Skin of body (tissue), 3 donors: ENCODE measurements at places on chromosomes 5 and 9.

- peak; percentile 19 for DNase-seq
These were observed 14.2 kb upstream of the AGGF1 start for GRCh38 chr5:77015938-77016569.

- no peak for DNase-seq
These were observed 14.9 kb downstream of the LHFPL2 start for GRCh38 chr5:78633700-78634099.

DNA sequence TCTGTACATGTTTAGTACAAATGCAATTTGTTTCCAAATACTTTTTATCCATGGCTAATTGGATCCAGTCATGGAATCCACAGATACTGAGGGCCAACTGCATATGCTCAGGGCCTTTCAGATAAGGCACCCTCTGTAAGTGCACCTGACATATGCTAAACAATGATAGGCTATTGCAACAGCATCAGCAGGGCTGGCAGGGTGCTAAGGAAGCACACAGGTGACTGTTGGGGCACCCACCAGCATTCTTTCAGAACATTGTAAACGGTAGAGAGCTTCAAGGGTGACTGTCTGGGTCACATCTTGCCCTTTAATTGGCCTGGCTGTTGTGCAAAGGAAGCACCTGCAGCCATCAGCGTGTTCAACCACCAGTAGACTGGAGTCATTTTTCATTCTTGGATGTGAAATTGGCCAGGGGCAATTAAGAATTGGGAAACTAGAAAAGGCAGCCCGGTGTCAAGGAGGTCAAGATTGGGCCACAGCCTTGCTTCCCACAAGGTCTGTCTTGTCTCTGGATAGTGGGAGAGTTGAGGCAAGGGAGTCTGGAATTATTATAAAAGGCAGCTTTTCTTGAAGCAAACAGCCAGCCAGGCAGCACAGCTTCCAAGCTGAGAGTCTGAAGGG lies 129.3 kb upstream of the RAI14 start:
- DNase-seq, result no peak

- no peak for DNase-seq
These were observed 31.9 kb downstream of the FAM240B start for GRCh38 chr9:38687992-38688391.

GRCh38 chr9:77601476-77602099 lies 46.5 kb downstream of the GNA14 start:
- DNase-seq, result no peak

- DNase-seq, result no peak
These were observed 1075.2 kb upstream of the SEMA6A start for GRCh38 chr5:117649821-117650220.

DNA sequence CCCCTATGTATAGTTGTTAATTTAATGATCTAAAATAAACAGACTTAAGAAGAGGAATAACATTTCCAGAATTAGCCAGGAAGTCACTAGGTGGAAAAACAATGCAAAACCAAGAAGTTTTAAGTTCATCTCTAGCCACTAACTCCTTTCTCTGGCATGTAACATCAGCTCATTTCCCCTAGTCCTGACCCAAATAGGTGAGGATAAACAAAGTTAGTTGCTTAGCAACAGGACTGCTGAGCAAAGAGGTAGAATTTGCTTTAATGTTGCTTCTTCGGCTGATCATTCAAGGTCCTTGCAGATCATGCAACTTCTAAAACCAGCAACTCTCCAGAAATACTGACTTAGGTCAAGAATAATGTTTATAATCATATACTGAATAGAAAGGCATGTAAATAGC lies 675.8 kb downstream of the CETN3 start:
- DNase-seq, result no peak

DNA sequence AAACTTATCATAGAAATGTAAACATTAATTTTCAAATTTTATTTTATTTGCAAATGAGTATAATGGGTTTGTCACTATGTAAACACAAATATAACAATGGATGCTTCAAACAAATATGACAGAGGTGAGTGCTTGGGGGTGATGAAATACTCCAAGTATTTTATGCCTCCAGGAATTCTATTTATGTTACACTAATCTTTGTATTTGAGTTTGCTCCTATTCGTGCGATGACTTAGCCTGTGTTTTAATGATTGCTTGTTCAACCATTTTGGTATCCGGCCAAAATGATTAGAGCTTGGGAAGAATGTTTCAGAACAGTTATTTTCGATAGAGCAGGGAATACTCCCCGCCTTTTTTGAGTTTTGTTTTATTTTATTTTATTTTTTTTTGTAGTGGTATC lies 5.0 kb downstream of the DMRT2 start:
- no peak for DNase-seq

GRCh38 chr5:127101533-127101932 lies 28.2 kb upstream of the C5orf63 start:
- no peak for DNase-seq

GRCh38 chr9:111005746-111006470 lies 32.4 kb downstream of the LPAR1 start:
- no peak for DNase-seq

DNA sequence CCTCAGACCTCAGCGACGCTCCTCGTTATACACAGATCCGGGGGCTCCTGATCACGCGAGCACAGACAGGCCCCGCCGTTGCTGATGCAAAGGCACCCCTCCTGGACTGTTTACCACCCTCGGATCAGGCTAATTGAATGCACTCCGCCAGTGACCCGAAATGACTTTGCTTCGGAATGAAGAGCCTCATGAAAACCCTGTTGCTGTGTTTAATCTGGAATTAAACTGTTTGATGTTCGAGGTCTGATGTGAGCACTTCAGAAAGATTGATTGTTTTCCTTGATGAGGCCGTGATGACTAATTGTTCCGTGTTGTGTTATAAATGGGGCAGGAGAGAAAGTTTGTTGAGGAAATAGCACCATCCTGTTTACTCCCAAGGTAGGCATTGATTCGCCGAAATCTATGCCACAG lies 190.5 kb upstream of the PPP1R26 start:
- DNase-seq, result no peak

DNA sequence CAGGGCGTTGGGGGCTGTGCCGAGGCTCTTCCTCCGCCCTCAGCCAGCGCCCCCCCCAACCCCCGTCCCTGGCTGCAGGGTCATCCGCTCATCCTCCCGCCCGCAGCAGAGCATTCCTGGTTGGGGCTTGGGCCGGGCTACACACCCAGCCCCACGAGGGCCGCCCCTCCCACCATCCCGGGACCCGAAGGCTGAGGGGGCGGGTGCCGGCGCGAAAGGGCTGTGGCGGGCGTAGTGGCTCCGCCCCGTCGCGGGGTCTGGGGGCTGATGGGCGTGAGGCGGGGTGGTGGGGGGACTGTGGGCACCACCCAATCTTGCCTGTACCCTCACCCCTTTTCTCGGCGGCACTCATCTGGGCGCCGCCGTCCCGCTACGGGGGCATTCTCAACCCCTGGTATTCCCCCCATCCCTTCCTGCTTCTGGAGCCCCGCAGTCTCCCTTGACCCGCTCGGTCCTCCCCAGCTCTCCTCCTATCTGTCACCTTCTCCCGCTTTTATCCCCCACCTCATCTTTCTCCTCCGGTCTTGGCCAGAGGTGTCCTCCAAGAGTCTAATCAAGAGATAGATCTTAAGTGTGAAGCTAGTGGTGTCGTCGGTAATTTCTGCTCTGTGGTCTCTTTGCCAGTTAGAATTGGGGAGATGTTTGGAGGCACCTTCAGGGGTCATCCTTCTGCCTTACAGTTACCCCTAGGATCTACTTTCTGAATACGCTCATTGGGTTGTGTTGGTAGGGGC lies 1.6 kb downstream of the FER start:
- peak; percentile 77 for DNase-seq

DNA sequence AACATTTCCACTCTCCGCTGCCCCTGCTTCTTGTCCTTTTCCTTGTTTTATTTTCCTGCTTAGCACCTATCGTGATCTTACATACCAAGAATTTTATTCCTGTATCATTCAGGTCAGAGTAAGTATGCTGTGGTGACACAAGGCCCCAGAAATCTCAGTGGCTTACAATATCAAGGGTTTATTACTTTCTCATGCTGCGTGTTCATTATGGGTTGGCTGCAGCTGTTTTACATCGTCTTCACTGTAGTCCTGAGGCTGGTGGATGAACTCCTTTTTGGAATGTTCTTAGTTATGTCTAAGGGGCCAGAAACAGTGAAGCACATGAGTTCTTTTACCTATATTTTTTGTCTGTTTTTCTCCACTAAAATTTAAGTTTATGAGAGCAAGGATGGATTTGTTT lies 51.2 kb downstream of the FCHO2 start:
- DNase-seq, result no peak

DNA sequence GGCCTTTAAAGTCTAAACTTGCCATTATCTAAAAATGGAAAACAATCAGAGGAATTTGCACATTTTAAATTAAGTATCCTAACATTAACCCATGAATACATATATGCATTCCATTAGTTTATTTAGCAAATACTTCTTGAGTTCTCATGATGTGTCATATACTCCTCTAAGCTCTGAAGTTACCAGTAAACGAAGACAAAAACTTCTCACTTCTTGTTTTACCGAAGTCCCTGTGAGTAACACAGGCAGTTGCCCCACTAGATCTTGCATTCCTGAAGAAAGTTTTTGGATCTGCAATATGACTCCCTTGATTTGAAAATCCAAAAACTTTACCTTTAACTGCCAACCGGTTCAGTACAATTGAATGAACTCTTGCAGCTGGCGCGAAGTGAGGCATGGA lies 439.0 kb upstream of the MPDZ start:
- no peak for DNase-seq

DNA sequence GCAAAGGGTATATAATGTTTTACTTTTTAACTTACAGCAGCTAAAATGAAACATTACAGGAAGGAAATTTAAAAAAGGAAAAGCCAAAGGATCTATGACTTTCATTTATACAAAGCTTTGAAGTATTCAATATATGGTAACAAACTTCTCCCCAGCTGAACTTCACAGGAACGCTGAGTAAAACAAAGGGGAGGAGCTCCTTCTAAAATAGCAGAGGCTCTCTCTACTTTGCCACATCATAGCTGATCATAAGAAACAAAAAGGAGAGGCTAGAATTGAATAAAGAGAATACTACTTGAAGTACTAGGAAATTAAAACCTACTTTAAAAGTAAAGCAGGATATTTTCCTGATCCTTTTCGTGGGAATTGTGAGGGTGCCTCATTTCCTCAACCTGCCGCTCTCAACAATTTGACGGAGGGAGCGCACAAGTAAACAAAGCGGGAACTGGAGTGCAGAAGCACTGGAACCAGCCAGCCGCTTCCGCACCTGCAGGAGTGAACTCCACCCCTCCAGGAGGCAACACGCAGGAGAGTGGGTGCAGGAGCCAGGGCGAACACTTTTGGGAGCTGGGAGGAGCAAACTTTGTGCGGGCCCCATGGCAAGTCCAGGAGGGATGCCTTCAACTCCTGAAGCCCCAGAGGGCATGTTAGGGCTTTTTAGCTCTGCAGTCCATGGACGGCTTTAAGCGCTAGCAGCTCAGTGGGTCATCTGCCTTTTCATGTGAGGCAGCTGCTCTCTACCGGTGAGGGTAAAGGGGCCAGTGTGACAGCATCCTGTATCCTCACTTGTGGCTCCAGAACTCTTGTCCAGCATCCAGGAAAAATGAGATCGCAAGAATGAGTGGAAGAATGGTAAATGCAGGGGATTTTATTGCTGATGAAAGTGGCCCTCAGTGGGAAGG lies 757.4 kb downstream of the PTPRD start:
- DNase-seq, result no peak

- no peak for DNase-seq
These were observed 34.7 kb upstream of the IDNK start for GRCh38 chr9:83588256-83588655.

- no peak for DNase-seq
These were observed 27.1 kb upstream of the IL33 start for GRCh38 chr9:6188466-6188865.

GRCh38 chr9:27784847-27785713 lies 211.8 kb upstream of the C9orf72 start:
- DNase-seq, result no peak

DNA sequence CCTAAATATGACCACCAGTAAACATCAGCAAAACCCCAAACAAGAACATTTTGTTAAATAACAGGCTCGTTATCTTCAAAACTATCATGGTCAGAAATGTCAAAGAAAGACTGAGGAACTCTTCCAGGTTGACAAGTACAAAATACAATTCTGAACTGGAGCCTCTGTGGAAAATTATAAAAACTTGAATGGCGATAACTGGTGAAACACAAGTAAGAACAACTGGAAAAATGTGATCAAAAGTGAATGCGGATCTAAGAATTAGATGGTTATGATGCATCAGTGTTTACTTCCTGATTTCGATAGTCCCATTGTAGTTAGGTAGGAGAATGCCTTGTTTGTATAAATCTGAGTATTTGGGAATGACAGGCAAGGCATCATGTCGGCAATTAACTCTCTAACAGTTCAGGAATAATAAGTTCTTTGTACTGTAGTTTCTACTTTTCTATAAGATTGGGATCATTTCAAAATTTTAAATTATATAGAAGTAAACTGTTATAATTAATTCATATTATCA lies 740.2 kb upstream of the DMAC1 start:
- DNase-seq, result no peak

GRCh38 chr5:157189223-157189622 lies 8.6 kb downstream of the ITK start:
- DNase-seq, result no peak

- DNase-seq, result peak; percentile 51
These were observed 250.8 kb upstream of the KLF4 start for GRCh38 chr9:107740088-107740980.

DNA sequence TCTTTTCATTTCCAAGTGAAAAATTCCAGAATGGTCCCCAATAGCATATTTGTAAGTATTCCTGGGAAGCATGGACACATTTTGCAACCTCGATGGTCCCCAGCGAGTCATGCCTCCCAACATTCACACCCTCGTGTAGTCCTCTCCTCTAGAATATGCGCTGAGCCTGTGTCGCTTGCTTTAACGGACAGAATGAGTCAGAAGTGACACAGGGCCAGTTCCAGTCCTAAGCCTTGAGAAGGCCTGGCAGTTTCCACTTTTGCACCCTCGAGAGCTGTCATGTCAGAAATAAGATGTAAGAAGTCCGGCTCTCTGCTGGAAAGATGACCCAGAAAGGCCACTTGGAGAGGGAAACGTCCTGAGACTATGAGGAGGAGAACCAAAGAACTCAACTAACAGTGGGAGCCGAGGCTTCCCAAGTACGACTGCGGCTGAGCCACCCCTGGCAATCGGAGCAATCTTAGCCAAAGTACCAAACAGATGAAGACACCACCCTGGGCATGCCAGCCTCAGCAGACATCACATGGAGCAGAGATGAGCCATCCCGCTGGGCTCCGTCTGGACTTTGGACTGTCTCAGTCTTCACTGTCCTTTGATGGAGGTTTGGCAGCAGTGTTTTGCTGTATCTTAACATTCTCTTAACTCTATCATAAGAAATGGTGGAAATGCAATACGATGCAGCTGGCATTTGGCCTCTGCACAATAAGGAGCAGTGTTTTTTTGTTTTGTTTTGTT lies 42.6 kb upstream of the GFPT2 start:
- no peak for DNase-seq

GRCh38 chr5:104016646-104017045 lies 454.1 kb upstream of the NUDT12 start:
- DNase-seq, result no peak

GRCh38 chr5:27034565-27034964 lies 3.8 kb downstream of the CDH9 start:
- no peak for DNase-seq

GRCh38 chr5:121982893-121983285 lies 21.1 kb downstream of the SRFBP1 start:
- DNase-seq, result no peak

GRCh38 chr5:73844165-73844564 lies 218.2 kb downstream of the ARHGEF28 start:
- DNase-seq, result no peak
